CD4-positive, alpha-beta T cell (primary cell): ENCODE measurements at places on chromosomes 3 and 15.

- DNase-seq, result no peak
These were observed 530.8 kb downstream of the DIPK2A start for GRCh38 chr3:144502402-144502801.

- DNase-seq, result no peak
These were observed 34.2 kb downstream of the FBXO45 start for GRCh38 chr3:196602673-196603072.

DNA sequence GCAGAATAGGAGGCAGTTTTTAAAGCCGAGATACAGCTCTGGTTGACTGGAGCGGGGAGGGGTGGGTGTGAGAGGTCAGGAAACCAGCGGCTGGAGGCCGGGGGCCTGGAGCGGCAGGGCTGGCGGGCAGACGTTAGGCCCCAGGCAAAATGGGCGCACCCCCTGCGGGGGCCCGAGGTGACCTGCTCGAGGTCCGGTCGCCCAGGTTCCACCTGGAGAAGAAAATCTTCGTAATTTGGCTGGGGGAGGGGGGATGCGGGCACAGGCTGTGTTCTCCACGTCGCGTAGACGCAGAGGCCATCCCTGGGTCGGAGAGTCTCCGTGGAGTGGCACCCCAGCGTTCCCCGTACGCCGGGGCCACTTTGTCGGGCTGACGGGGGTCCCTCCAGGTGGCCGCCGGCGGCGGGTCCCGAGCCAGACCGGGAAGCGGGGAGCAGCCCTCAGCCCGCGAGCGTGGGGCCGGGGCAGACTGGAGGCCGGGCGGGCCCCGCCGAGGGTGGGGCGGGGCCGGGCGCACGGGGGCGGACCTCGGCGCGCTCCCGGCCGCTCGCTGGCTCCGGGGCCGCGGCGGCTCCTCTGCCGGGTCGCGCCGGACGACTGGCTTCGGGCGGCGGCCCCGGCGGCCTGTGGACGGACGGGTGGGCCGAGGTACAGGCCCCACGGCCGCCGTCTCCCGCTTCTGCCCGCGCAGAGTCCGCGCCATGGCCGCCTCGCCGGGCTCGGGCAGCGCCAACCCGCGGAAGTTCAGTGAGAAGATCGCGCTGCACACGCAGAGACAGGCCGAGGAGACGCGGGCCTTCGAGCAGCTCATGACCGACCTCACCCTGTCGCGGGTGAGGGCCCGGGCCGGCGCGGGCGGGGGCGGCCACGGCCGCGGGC, at the start of gene CRTC3:
Gene CRTC3 (plus strand): TSS at position 553 of the 879 bp plus-strand sequence. CDS start 149 bp downstream, at position 702.
- DNase-seq, result peak; percentile 46

DNA sequence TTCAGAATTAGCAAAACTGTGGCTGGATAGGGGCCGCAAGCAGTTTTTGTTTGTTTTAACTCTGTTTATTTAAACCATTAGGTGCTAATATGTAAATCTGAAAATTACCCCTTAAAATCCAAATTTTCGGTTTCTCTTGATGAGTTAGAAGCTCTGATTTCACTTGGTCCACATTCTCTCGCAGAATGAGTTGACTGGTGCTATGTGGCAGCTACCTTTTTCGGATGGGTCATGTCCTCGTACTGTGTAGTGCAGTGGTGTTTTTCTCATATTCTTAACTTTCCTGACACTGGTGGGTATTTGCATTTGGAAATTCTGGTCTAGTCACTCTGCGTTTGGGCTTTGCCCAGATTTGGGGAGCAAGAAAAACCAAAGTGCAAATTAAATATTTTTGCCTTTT, 87.1 kb downstream of the DIPK2A start:
- no peak for DNase-seq

GRCh38 chr3:71094658-71095209, 488.8 kb downstream of the FOXP1 start:
- no peak for DNase-seq

DNA sequence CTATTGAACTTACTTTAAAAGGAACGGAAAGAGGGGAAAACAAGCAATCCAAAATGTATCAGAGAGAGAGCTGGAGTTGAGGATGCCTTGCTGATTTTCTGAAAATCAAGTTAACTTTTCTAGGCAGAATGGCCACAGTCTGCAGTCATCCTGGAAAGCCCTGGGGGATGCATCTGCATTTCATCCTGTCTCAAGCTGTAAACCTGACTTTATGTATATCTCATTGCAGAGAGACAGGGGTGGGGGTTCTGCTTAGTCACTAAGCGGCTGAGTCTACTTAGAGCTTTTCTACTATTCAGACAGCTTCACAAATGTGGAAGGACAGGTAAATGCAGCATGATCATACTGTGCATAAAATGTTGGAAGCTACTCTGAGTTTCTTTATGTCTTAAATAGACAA, 41.4 kb downstream of the MRPS25 start:
- DNase-seq, result no peak

GRCh38 chr3:61547625-61548024, 13.7 kb upstream of the PTPRG start:
- DNase-seq, result no peak

DNA sequence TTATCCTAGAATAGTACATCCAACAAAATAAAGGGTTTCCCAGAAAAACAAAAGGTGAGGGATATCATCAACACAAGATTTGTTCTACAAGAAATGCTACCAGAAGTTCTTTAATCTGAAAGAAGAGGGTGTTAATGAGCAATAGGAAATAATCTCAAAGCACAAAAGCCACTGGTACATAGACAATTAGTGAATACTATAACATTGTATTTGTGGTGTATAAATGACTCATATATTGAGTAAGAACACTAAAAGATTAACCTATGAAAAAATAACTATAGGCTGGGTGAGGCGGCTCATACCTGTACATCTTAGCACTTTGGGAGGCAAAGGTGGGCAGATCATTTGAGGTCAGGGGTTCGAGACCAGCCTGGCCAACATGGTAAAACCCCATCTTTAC, 210.2 kb upstream of the SLITRK3 start:
- no peak for DNase-seq

GRCh38 chr15:70050970-70051369, 46.7 kb downstream of the TLE3 start:
- no peak for DNase-seq

GRCh38 chr3:115627180-115628074, 4.1 kb downstream of the GAP43 start:
- no peak for DNase-seq

GRCh38 chr3:102059145-102059943, 210.0 kb downstream of the NFKBIZ start:
- no peak for DNase-seq

GRCh38 chr3:190125436-190126068, 4.9 kb upstream of the P3H2 start:
- no peak for DNase-seq

DNA sequence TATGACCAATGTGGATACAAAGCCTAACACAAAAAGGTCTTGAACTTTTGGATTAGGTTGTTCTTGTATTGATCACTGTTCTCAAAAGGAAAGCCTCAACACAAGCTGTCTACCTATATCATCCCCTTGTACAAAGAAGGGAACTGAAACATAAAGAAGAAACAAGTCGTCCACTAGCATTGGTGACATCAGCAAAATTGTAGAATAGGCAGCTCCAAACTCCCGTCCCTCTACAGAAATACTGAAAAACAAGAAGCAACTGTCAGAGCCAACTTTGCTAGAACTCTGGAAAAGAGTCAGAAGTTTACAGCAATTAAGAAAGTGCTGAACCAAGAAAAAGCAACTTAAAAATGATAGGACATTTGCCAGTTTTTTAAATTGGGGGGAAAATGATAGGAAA, 7.5 kb upstream of the NR1I2 start:
- no peak for DNase-seq

GRCh38 chr3:104909198-104909597, 457.5 kb upstream of the ALCAM start:
- no peak for DNase-seq

- DNase-seq, result no peak
These were observed 688.7 kb downstream of the TUSC7 start for GRCh38 chr3:117398141-117398899.

DNA sequence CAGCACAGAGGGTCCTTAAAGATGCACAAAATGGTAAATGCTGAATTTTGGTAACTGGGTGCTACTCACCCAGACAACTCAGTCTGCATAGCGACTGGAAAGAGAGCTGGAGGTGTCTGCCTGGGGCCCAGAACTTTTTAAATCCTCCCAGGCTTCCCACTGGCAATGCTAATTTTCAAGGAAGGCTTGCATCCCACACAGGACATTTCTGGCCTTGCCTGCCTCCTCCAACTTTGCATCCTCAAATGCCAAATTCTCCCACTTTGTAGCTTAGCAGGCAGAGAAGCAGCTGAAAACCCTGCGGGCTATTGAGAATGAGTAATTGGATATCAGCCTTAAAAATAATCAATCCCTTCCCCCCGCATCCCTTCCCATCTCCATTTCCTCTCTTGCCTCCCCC, 656.6 kb upstream of the ADAMTS9 start:
- DNase-seq, result no peak

DNA sequence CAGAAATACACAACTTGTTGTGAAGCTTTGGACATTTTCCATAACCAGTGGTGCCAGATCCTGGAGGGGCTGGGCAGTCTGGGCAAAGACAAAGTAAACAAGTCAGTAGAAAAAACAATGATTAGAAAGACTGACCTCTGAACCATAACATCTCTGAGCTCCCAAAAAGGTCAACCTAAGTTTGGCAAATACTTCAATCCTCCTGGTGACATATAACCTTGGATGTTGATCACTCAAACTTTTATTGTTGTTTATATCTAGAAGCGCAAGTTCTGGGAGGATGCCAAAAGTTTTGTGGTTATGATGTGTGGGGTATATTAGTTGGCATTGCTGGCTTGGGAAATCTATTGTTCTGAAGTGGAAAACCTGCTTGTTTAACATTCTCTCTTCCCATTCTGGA, 257.7 kb downstream of the DIPK2A start:
- DNase-seq, result no peak

GRCh38 chr3:124177071-124177470, 185.1 kb upstream of the ROPN1 start:
- DNase-seq, result no peak

GRCh38 chr3:66744521-66744920, 243.7 kb upstream of the LRIG1 start:
- no peak for DNase-seq

DNA sequence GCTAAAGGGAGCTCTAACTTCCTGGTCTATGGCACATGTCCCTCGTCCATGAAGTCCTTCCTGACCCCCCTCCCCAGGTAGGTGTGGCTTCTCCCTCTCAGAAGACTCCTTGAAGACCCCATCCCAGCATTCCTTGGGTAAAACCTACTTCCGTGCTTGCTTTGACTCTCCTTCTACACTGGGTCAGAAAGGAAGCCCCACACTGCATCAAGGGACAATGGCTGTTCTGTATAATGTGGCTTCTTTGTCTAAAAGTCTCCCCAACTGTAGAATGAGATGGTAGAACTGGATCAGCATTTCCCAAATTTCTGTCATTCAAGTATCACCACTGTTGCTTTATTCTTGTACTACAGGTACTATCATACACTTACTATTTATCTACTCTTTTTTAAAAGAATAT, 3.9 kb upstream of the DNAJA4 start:
- DNase-seq, result no peak

DNA sequence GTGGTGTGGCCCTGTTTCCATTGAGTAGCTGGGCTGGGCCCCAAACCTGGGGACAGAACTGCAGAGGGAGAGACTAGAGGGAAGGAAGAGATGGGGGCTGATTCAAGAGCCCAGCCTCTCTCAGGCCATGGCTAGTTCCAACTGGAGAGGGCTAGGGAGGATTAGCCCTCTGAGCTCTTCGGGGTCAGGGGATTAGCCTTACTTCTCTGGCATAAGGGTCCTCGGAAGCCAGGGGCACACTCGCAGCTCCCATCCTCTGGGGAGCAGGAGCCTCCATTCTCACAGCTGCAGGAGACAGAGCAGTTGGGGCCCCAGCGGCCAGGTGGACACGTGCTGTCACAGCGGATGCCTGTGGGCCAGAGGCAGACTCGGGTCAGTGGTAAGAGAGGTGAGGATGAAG, 53.3 kb downstream of the RAB11A start:
- DNase-seq, result no peak

DNA sequence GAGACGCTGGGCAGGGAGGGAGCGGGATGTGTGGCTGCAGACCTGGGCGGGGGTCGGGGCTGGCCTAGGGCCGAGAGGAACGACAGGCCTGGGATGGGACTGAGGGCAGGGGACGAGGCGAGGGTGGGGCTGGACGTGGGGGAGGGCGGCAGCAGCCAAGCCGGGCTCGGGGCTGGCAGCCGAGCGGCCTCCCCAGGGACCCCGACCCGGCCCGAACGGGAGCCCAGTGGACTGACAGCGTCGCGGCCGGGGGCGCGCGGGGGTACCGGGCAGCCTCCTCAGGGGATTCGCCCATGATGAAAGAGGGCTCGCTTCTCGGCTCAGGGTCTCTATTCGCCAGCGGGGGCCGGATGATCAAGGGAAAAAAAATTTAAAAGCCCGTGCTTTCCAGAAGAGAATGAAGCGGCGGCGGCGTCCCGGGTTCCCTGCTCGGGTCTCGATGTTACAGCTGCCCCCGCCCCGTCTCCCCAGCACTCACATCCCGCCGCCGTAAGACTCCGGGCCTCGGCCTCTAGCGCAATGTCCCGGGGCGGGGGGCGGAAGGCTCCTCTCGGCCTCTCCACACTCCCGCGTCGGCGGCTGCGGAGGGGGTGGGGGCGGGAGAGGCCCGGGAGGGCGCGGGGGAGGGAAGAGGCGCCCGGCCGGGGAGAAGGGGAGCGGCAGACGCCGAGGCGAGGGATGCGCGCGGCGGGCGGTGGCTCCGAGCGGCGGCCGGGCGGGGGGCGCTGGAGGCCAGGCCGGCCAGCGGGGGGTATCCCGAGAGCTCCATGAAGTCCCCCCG, 4.3 kb downstream of the PTH1R start:
- DNase-seq, result no peak

GRCh38 chr15:84826369-84826823, 9.2 kb downstream of the ALPK3 start:
- DNase-seq, result no peak

GRCh38 chr15:101349047-101349951, 54.3 kb upstream of the SNRPA1 start:
- DNase-seq, result no peak

DNA sequence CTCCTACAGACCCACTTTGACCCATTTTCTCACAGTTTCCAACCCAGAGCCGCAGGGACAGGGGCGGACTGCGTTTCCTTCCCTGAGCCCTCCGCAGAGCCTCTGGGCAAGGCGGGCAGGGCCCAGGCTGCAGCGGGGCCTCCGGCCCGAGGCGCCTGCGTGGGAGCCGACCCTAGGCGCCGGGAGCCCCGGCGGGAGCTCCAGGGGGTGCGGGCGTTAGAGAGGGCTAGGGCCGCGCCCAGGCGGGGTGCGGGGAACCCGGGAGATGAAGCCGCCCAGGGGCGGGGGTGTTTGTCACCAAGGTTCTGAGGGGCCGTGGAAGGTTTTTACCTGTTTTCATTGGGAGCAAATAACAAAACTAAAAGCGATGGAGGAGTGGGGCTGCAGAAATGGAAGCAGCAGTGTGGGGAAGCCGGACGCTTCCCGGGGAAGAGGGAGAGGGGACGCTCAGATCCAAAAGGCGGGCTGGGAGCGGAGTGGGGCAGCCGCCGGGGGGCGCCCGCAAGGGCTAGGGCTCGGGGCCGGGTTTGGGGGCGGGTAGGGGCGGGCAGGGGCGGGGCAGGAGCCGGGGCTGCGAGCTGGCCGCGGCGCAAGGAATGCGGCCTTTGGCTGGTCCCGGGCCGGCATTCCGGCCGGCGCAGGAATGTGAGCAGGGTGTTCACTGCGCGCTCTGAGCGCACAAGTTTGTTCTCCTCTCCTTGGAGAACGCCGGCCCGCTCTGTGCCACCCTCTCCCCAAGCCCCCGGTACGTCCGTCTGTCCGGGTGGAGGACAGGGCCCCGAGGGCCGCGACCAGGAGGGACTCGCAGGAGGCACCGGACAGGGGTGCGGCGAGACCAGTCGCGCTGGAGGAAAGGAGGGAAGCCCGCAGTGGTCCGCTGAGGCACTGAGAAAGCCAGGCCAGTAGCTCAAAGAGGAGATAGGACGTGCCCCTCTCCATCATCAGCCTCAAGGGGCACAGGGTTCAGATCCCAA, 61.1 kb downstream of the AMOTL2 start:
- DNase-seq, result no peak
